Effector memory CD4-positive, alpha-beta T cell (primary cell): ENCODE measurements at places on chromosomes 7 and 10.
A peak's percentile ranks its signal among the peaks of the same experiment; 100 is the strongest.

- no peak for DNase-seq
- H3K4me1 ChIP-seq: peaks cover 21% of the 10 kb centered on the region
- no peak overlapping the region for H3K4me3 ChIP-seq
- H3K36me3 ChIP-seq: peaks cover 10% of the 10 kb centered on the region
- H3K27ac ChIP-seq: no peak overlapping the region
- H3K27me3 ChIP-seq: no peaks in the 10 kb centered on the region
Measured at GRCh38 chr7:116234517-116235200, 24.3 kb downstream of the TES start.

DNA sequence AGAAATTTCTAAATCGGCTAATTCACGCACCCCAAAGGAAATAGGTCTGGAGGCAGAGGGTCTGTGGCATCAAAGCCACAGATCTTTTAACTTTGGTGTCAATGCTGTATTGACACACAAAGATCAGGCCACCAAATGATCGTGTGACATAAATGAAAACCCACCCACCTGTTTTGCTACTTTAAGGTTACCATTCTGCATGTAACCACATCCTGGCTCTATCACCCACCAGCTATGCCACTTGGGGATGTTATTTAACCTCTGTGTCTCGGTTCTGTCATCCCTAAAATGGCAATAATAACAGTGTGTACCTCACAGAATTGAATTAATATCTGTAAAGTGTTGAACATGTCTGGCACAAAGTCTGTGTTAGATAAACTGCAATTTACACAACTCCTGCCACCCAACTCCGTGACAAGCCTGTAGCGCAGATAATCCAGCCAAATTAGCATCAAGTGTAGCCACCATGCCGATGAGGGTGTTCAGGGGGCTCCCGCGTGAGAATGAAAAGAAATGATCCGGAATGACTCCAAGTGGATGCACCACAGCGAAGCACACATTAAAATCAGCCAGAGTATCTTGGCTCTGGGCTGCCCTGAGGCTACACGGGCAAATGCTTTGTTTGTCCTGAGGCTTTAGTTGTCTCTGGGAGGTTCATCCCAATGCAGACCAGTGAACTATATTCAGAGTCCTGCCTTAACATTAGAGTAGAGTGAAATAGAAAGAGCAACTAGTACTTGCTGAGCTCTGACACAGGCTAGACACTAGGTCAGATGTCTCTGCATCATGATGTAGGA is 158.4 kb upstream of the NEBL start:
- no peaks in the 10 kb centered on the region for H3K36me3 ChIP-seq
- H3K27ac ChIP-seq: no peak overlapping the region
- no peaks in the 10 kb centered on the region for H3K27me3 ChIP-seq

GRCh38 chr10:123651421-123652047 is 14.6 kb upstream of the GPR26 start:
- no peak overlapping the region for H3K4me3 ChIP-seq
- no peaks in the 10 kb centered on the region for H3K27me3 ChIP-seq
- no peak for DNase-seq
- H3K36me3 ChIP-seq: no peaks in the 10 kb centered on the region

DNA sequence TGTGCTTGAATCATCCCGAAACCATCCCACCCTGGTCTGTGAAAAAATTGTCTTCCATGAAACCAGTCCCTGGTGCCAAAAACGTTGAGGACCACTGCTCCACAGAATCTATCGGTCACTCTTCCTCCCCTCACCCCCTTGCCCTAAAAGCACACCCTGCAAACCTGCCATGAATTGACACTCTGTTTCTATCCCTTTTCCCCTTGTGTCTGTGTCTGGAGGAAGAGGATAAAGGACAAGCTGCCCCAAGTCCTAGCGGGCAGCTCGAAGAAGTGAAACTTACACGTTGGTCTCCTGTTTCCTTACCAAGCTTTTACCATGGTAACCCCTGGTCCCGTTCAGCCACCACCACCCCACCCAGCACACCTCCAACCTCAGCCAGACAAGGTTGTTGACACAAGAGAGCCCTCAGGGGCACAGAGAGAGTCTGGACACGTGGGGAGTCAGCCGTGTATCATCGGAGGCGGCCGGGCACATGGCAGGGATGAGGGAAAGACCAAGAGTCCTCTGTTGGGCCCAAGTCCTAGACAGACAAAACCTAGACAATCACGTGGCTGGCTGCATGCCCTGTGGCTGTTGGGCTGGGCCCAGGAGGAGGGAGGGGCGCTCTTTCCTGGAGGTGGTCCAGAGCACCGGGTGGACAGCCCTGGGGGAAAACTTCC is 784 bp upstream of the SERPINE1 start:
- no peak overlapping the region for H3K27ac ChIP-seq
- DNase-seq: no peak
- H3K4me3 ChIP-seq: no peak overlapping the region
- peaks cover 17% of the 10 kb centered on the region for H3K4me1 ChIP-seq
- H3K36me3 ChIP-seq: no peaks in the 10 kb centered on the region

- no peaks in the 10 kb centered on the region for H3K4me1 ChIP-seq
- no peaks in the 10 kb centered on the region for H3K36me3 ChIP-seq
- no peaks in the 10 kb centered on the region for H3K27me3 ChIP-seq
- DNase-seq: no peak
- H3K27ac ChIP-seq: no peak overlapping the region
Measured at GRCh38 chr7:41837916-41838315, 135.0 kb upstream of the INHBA start.

DNA sequence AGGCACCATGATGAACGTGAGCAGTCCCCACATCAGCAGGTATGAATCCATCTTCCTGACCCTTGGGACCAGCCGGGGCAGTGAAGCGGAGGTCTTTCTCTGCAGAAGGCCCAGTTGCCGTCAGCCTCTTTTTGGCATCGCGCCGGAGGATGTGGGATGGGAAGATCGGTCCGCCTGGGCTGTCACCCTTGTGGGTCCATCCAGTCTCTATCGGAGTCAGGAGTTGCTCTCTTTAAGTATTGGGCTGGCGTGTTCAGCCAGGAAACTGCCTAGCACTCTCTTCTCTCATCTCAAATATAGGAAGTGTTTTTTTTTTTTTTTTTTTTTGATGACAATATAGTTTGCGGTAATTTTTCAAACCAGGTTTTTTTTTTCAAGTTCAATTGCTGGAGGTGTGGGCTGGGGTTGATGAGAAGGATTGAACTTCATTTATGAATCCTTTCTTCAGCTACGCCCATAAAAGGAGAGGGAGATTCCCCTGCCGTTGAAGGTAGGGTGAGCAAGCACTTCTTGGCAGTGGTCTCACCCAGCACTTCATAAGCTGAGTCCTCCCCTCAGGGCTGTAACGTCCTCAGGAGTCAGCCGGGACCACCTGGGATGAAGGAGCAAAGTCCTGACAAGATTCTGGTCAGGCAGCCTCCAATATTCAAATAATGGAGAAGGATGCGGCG is at the start of gene IL2RA:
Gene IL2RA, minus strand, starts transcription at position 267 of the 671 bp plus-strand sequence. Its CDS starts 216 bp downstream, at position 51.
- H3K4me1 ChIP-seq: peaks cover 41% of the 10 kb centered on the region
- H3K4me3 ChIP-seq: peak within 1 kb of the TSS; percentile 75
- peak within 1 kb of the TSS; percentile 93 for H3K27ac ChIP-seq
- no peaks in the 10 kb centered on the region for H3K36me3 ChIP-seq
- DNase-seq: peak; percentile 48

DNA sequence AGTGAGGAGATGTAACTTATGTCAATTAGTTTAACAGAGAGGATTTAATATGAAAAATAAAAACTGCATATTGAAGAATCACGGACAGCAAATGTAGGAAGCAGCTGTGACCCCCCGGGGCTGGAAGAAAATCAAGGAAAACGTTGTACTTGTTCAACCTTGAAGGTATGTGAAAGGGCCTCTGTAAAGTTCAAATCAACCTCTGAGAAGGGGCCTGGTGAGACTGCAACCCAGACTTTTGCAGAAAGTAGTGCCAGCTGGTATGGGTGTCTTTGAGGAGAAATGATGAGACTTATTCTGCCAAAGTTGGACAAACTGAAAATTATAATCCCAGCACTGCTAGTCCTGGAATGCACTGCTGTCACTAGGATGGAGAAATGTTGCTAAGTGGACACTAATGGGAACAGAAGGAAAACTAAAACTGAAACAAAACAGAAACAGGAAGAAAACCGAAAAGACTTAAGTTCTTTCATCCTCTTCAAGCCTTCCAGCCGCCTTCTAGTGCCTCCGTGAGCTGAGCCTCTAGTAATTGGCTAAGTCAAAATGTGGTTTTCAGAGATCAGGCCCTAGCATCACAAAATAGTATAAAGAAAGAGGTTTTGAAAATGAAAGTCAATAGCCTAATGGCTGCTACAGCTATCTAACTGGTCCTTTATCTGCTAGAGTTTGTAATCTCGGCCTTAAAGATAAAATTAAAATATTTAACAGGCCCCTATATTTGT is 253.7 kb upstream of the SORCS1 start:
- H3K36me3 ChIP-seq: no peaks in the 10 kb centered on the region
- no peak overlapping the region for H3K27ac ChIP-seq
- no peaks in the 10 kb centered on the region for H3K27me3 ChIP-seq

- no peak for DNase-seq
- H3K4me3 ChIP-seq: no peak overlapping the region
- H3K27ac ChIP-seq: no peak overlapping the region
- no peaks in the 10 kb centered on the region for H3K27me3 ChIP-seq
- H3K4me1 ChIP-seq: peaks cover 22% of the 10 kb centered on the region
Measured at GRCh38 chr7:73515178-73515577, 6.9 kb downstream of the BAZ1B start.

DNA sequence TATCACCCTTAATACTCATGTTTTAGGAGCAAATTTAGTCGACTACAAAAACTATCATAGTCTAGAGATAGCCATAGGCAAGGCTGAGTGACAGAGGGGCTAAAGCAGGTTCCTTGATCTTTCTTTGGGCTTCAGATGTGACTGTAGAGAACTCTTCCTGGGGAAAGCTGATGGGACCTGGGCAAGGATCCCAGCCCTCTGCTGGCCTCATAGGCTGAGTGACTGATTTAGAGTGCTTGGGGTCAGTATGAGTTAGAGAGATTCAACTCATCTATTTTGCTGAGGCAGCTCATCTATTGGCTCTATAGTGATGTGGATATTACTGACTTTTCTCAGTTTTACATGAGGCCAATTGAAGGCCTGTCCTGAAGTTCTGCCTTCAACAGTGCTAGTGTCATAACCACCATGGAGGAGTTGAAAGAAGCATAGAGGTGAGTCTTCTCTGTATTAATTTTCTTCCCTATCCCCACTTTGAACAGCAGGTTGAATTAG is 81.6 kb downstream of the SAMD9 start:
- H3K36me3 ChIP-seq: no peaks in the 10 kb centered on the region
- no peak overlapping the region for H3K27ac ChIP-seq

GRCh38 chr7:157306846-157307838 is 29.7 kb upstream of the DNAJB6 start:
- no peak for DNase-seq
- H3K27ac ChIP-seq: no peak overlapping the region
- no peaks in the 10 kb centered on the region for H3K4me1 ChIP-seq
- H3K4me3 ChIP-seq: no peak overlapping the region
- no peaks in the 10 kb centered on the region for H3K27me3 ChIP-seq

- no peak overlapping the region for H3K4me3 ChIP-seq
- H3K27me3 ChIP-seq: no peaks in the 10 kb centered on the region
- no peaks in the 10 kb centered on the region for H3K4me1 ChIP-seq
Measured at GRCh38 chr7:142450206-142450605, 192.3 kb upstream of the PRSS58 start.

DNA sequence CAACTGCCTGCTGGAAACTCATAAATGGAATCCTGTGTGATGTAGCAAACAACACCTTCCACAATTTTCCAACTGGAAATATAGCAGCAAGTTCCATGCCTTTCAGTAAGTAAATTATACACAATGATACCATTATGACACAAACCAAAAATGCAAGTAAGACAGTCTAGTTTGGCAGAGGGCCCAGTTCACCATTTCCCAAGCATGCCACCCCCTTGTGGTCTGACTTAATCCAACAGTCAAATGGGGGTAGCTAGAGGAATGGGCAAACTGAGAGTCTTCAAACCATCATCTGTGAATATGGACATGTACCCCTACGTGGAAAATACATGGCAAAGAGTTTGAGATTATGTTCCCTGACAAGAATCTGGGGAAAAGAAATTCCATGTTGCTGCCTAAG is 137.6 kb upstream of the VWC2 start:
- H3K27ac ChIP-seq: no peak overlapping the region
- H3K4me1 ChIP-seq: no peaks in the 10 kb centered on the region
- DNase-seq: no peak
- H3K27me3 ChIP-seq: no peaks in the 10 kb centered on the region

DNA sequence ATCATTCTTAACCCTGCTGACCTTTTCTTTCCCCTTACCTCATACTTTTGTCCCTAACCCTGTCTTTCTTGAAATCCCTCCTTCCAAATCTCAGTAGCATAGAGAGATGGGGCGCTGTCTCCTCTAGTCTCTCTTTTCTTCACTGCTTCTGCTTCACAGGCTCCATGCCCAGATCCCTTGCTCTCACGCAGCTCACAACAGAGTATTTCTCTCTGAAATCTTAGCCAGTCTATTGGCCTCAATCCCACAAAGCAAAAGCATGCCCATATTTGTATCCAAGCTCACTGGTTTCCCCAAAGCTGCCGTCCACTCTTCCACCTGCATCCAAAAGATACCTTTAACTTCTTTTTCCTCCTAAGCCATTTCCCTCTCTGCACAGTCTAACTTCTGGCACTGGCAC is 526.8 kb downstream of the PLXDC2 start:
- no peaks in the 10 kb centered on the region for H3K36me3 ChIP-seq
- no peaks in the 10 kb centered on the region for H3K27me3 ChIP-seq
- DNase-seq: no peak
- no peak overlapping the region for H3K4me3 ChIP-seq
- no peak overlapping the region for H3K27ac ChIP-seq

DNA sequence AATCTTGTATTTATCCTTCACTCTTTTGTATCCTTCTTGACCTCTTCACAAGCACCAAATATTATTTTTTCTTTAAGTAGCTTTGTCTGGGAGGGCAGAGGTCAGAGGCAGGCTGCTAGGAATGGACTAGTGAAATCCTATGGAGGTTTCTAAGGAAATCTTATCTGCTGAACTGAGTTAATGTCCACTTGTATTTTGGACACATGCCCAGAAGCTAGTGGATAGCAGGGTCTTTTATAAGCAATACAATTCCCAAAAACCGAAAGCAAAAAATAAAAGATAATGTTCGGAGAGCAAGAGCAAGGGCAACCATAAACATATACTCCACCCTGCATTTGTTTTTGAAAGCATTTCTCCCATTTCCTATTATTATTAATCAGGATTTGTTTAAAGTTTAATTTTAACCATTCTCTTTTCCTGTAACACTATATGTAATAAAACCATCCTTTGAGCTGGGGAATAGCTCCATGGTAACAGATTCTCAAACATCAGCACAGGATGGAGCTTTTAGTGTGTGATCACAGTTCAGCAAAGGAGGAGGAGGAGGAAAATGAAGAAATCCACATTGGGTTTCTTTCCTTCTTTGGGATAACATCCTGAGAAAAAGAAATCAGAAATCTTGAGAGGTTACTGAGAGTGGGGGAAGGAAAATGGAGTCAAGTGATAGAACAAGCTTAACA is 328.2 kb upstream of the LRRN3 start:
- no peaks in the 10 kb centered on the region for H3K36me3 ChIP-seq
- H3K27me3 ChIP-seq: no peaks in the 10 kb centered on the region
- no peak overlapping the region for H3K4me3 ChIP-seq
- DNase-seq: no peak

- H3K27me3 ChIP-seq: no peaks in the 10 kb centered on the region
- H3K4me1 ChIP-seq: no peaks in the 10 kb centered on the region
- no peak overlapping the region for H3K4me3 ChIP-seq
- H3K27ac ChIP-seq: no peak overlapping the region
- no peak for DNase-seq
- no peaks in the 10 kb centered on the region for H3K36me3 ChIP-seq
Measured at GRCh38 chr10:123746942-123747341, 80.8 kb downstream of the GPR26 start.
